A549 treated with ZK216348 at 1 μM for 4 hours (cell line): ENCODE measurements at places on chromosomes 3 and 15. TPM values are rescaled to one million over a fixed set of nuclear protein-coding genes. Genes with fewer than 3 reads are reported as not detected.

KLF15 gene
- total RNA-seq, result 0.11 to 0.30 TPM (median 0.13 TPM) in 5 replicates

FRMD5 gene
- total RNA-seq, result 2.4 to 5.9 TPM (median 2.7 TPM) in 5 replicates

PLA2G4E gene
- not detected in 5 replicates for total RNA-seq

AADACL2 gene
- not detected in 5 replicates for total RNA-seq

ARPIN gene
- 8.9 to 13.5 TPM (median 11.4 TPM) in 5 replicates for total RNA-seq

CFAP91 gene
- 0.12 to 1.4 TPM (median 0.57 TPM) in 5 replicates for total RNA-seq

IL5RA gene
- not detected in 5 replicates for total RNA-seq

CEMIP gene
- 0.82 to 1.8 TPM (median 1.2 TPM) in 5 replicates for total RNA-seq

SLC38A3 gene
- 0.20 TPM in 1 of 5 replicates, not detected in the others for total RNA-seq

MAN2C1 gene
- total RNA-seq, result 49.2 to 104 TPM (median 81.8 TPM) in 5 replicates

STRIT1 gene
- total RNA-seq, result not detected in 5 replicates

RHOV gene
- total RNA-seq, result 4.7 to 6.1 TPM (median 5.1 TPM) in 5 replicates

CATSPER2 gene
- 0.41 to 2.0 TPM (median 0.58 TPM) in 5 replicates for total RNA-seq

TEX9 gene
- 2.7 to 5.3 TPM (median 5.0 TPM) in 5 replicates for total RNA-seq

CEP70 gene
- total RNA-seq, result 5.6 to 13.3 TPM (median 8.6 TPM) in 5 replicates

P2RY12 gene
- not detected in 5 replicates for total RNA-seq

CYP8B1 gene
- not detected in 5 replicates for total RNA-seq

AMT gene
- 0.24 to 0.54 TPM (median 0.37 TPM) in 5 replicates for total RNA-seq

NLGN1 gene
- total RNA-seq, result not detected in 5 replicates

TRAT1 gene
- total RNA-seq, result not detected in 5 replicates
